RKO (cell line): ENCODE measurements at places on chromosomes 11 and 22.

DNA sequence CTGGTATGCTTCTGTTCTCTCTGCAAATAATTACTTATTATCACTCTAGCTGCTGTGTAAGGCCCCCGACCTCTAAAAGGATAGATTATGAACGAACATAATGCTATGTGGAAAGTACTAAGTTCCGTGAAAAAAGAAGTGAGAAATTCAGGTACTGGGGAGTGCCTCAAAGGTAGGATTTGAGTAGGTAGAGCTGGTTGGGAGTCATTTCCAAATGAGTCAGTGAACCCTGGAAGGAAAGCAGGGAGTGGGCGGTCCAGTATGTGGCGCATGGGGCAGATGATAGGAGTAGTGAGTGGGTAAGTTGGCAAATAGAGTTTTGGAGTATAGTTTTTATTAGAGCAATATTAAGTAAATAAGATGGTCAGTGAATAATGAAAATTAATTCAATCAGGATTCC lies 2.4 kb downstream of the ZC3H12C start:
- peak; percentile 73 for DNase-seq

DNA sequence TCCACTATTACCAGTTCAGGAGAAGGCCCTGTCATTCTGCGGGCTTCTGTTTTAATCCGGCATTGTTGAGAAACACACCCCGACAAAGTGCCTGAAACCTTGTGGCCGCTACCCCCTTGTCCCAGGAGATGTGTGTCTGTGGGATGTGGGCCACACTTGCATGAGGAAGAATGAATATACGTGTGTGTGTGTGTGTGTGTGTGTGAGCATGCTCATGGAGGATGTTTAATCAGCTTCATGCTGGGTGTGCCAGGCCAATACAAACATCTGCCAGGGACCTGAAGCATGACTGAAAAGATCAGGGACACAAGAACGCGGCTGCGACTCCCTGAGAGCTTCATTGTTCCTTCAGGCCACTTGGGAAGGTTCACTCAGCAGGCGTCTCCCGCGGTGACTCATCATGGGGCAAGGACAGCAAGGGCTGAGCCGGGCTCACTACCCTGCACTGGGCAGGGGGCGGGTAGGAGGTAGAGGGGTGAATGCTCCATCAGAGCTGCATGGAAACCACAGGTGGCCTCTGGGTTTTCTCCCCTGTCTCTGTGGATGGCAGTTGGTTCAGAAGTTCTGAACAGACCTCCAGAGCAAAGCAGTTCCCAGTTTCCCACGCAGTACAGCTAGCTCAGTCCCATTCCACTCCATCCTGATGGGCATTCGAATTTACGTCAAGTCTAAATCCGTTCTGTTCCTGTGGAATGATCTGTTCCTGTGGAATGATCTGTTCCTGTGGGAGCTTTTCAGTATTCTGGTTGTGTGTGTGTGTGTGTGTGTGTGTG lies 7.0 kb upstream of the MALAT1 start:
- no peak for DNase-seq

GRCh38 chr11:131749101-131749500 lies 378.7 kb downstream of the NTM start:
- no peak for DNase-seq

DNA sequence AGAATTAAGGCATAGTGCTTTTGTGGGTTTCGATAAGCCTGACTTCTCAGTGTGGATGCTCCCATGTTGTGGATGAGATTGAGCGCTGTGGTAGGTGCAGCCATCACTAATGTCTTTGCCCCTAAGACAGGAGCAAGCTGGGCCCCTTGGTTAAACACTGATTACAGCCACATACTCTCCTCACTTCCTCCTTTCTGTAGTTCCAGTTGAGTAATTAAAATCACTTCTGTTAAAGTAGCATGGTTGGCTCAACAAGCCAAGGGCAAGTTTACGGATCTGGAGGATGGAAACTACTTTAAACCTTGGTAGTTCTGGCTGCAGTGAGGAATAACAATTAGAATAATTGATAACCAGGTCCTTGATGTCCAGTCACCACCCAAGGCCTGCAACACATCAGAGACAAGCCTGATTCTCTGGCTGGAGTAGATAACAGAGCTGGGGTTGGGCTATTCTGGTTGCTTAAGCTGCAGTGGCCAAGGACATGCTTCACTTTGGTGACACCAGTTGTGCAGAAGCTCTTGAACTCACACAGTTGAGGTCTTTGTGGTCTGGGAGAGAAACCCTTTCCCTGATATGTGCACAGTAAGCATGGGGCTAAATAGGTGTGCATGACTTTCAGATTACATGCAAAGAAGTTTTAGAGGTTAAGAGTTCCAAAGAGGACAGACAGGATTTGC lies 81.3 kb downstream of the KIRREL3 start:
- DNase-seq, result no peak

- no peak for DNase-seq
These were observed 97.1 kb downstream of the EXT2 start for GRCh38 chr11:44192462-44193100.

DNA sequence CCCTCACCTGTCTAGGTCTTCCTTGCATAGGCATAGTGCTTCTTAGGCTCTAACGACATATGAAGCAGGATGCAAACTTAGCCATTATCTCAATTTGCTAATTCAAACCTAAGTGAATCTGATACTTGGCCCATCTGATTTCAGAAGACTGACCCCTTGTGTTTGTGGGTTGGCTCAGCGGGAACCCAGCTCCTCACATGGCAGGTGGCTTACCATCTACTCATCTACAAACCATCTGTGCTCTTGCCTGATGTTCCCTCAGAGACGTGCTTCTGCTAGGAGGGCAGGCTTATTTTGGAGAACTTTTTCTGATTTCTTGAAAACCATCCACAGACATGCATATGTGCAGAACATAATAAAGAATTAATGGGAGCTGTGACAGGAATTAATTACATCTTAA lies 15.2 kb downstream of the ELMOD1 start:
- peak; percentile 15 for DNase-seq

DNA sequence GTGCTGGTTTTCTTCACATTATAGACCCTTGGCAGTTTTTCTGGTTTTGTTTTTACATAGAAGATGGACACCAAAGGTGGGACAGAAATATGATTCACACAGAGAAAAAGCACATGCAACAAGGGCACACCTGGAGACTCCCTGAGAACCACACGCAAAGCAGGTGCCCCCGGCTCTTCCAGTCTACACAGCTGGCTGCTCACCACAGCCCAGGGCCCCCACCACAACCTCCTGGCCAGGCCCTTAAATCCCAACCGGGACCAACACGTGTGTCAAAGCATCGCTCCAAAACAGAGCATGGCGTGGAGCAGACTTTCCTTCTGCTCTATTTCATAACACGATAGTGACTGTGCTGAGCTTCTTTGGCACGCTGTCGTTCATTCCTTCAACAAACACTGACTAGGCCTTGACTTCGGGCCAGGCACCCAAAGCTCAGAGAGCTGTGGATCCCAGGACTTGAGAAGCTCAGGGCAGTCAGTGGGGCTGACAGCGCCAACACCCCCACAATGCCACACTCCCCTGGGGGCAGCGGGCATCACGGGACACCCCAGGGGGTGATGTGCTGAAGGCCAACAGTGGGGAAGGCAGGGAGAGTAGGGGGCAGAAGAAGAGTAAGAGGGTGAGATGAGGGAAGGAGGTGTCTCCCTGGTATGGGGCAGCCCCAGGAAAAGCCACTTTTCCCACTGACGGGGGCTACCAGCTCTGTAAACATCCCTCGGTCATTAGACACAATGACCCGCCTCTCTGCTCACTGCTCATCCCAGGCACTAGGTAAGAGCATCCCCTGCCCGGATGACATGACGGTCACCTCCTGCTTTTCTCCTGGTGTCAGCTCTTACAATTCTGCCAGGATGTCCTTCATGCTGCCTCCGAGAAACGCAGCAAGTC lies 26.0 kb downstream of the CELSR1 start:
- no peak for DNase-seq

DNA sequence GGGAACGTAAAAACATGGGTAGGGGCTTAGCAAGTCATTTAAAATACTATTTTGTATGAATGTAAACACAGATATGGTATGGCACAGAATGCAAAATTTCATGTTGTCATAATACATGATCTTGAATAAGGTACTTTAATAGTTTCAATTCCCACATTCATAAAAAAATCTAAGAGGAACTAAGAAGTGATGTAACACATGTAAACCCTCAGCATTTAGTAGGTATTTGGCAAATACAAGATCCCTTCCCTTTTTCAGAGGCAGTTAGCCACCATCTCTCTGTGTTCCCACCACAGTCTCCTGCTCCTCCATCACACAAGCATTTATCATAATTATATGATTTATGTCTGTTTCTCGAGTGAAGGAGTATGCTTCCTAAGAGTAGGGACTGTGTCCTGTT lies 251.8 kb downstream of the TENM4 start:
- DNase-seq, result no peak

DNA sequence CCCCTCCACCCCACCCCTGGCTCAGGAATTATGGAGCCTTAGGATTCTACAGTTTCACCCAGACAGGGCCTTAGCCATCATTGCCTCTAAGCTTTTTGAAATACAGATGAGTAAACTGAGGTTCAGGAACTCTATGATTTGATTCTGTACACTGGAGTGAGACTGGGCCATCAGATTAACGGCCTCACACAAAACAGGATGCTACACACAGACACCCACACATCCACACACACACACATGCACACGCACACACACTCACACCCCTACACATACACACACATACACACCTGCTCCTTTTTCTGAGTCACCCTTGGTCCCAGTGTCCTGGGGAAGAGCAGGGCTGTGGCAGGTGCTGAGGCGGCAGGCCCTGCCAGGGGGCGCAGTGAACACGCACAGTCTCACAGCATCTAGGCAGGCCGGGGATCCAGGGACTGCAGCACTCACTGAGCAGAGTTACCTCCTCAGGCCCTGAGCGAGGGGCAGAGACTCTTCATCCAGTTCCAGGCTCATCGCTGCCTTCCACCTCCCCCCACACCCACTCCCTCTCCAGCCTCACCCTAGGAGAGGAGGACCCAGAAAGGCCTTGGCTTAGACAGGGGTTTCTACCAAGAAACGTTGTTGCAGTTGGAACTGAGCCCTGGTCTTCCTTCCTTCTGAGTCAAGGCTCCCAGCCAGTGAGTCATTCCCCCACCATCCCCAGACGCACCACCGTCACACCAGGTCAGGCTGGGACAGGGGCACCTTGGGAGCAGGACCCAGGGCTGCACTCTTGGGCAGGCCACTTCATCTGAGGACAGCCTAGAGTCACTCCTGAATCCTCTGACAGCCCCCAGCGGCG lies 89.8 kb upstream of the PARVA start:
- DNase-seq, result peak; percentile 84

- DNase-seq, result peak; percentile 41
These were observed 858.8 kb downstream of the METTL15 start for GRCh38 chr11:28966951-28967350.

- DNase-seq, result no peak
These were observed 748 bp downstream of the RAB30 start for GRCh38 chr11:83070731-83071566.

GRCh38 chr22:47089796-47090460 lies 327.5 kb downstream of the TBC1D22A start:
- no peak for DNase-seq

DNA sequence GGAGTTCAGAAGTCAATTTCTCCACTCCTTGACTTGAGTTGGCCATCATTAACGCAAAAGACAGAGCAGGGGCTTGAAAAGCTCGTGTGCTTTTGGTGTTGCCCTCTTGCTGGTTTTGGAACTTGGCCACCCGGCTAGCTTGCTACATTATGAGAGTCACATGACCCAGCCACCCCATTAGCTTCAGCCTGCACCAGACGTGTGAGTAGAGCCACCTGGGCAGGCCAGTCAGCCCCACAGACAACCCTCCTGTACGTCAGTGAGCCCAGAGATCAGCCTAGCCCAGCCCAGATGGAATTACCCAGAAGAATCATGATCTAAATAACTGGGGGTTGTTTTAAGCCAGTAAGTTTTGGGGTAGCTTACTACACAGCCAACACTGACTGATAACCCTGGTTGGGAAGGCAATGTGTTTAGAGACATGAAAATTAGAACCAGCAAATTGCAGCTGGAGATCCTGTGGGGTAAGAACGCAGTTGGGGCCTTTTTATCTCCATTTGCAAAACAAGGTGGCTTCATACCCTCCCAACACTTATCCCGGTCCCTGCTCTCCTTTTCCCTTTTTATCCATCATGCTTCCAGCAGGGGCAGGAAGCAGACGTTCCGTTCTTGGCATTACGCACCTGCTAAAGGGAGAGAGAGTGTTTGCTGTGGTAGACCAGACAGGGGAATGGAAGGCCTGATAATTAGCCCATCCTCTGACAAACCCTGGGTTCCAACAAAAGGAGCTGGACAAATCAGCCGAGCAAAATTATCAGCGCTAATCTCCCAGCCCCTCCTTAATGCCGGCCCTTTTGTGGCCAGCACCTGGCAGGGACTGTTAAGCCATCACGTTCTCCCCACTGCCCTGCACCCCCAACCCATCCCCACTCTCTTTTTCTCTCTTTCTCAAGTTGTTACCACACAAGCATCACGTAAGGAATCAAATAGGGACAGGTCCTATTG lies 548.7 kb upstream of the CADM1 start:
- DNase-seq, result no peak

- no peak for DNase-seq
These were observed 14.8 kb downstream of the PSMD13 start for GRCh38 chr11:251550-251949.

- no peak for DNase-seq
These were observed 694.8 kb upstream of the CCDC179 start for GRCh38 chr11:23555085-23555484.

DNA sequence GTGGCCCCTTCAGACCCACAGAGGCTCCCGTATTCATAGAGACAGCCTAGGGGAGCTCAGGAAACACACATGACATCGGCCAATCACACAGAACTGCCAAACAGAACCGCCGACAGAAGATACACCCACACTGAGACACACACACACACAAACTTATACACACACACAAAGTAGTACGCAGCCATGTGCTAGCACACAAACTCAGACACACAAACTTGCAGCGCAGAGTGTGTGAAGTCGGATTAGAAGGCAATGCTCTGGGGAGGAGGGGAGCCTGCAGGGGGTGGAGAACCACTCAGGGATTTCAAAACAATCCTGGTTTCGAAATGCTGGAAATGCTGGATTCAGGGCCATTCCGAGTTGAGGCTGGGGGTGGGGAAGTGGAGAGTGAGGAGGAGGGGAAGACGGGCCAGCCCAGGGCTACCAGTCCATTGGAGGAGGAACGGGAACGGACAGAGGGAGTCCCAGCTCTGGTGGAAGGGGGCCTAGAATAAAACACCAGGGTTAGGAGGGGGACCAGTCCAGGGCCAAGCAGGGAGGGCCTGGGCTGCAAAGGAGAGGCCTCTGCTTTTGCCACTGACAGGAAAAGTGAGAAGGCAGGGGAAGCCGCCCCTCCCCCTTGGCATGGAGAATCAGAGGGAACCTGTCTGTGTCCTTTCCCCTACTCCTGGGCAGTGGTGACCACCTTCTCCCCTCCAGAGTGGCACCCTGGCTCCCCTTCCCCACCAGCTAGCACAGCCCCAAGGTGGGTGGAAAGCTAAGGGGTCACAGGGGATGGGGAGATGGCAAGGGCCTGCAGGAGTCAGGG lies 4.4 kb downstream of the BCL9L start:
- no peak for DNase-seq
